Thymus (tissue), 14 donors: ENCODE measurements at places on chromosomes 4 and X.

DNA sequence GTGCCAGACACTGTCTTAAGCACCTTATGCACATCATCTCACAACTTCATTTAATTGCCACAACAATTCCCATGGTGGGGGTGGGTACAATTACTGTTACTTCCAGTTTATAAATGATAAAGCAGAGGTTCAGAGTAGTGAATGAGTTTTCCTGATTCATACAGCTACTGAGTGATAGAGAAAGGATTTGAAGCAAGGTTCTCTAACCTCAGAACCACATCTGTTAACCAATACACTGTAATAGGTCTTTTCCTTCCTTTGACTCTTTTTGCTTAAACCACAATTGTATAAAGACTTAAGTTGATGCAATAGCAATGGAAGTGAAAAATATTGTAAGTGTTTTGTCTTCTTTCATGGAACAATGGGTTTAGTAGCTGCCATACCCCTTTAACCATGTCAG lies 43.5 kb upstream of the PAK3 start:
- no peak for DNase-seq

DNA sequence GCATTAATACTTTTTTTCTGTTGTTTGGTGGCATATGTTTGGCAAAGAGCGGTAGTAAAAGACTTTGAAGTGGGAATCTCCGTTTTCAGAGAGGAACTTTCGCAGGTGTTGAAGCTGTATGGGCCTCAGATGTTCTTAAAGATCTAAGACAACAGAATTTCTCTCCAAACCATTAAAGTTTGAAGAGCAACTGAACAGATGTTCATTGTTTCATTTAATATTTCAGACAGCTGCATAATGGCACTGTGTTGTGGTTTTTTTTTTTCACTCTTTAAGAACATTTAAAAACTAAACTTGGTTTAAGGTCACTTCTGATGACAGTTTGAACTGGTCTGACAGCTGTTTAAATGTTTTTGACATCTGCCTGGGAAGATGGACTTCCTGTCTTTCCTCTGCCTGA lies 882.7 kb upstream of the PCDH10 start:
- DNase-seq: peak; percentile 81

- DNase-seq: no peak
Observed at GRCh38 chr4:135122457-135122856, 920.9 kb upstream of the PABPC4L start.

GRCh38 chr4:169626331-169627282 lies 6.2 kb downstream of the CLCN3 start:
- no peak for DNase-seq

GRCh38 chrX:13901354-13901753 lies 84.5 kb upstream of the GPM6B start:
- no peak for DNase-seq

DNA sequence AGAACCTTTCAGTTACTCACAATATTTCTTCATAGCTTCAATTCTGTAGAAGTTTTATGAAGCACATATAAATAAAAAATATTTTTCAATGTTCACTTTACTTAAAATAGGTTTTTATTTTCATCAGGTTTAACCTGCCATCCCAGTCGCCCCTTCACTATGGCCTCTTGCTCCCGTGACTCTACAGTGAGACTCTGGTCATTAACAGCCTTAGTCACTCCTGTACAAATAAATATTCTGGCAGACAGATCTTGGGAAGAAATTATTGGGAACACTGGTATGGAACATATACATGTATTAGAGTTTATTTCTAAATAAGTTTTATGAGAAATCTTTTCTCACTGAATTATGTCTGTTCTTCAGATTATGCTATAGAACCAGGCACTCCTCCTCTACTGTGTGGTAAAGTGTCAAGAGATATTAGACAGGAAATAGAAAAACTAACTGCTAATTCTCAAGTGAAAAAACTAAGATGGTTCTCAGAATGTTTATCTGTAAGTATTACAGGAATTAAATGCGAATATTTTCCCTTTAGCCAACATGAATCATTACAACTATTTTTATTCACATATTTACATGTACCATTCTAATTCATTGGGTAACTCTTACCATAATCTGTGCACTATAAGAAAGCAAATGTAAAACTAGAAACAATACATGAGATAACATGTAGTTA lies 45.6 kb downstream of the SPATA4 start:
- DNase-seq: no peak

- no peak for DNase-seq
Observed at GRCh38 chr4:38510201-38510600, 153.8 kb upstream of the KLF3 start.

GRCh38 chr4:128917781-128918180 lies 108.3 kb downstream of the JADE1 start:
- DNase-seq: no peak

- DNase-seq: no peak
Observed at GRCh38 chrX:150291014-150291413, 72.1 kb upstream of the MAMLD1 start.

DNA sequence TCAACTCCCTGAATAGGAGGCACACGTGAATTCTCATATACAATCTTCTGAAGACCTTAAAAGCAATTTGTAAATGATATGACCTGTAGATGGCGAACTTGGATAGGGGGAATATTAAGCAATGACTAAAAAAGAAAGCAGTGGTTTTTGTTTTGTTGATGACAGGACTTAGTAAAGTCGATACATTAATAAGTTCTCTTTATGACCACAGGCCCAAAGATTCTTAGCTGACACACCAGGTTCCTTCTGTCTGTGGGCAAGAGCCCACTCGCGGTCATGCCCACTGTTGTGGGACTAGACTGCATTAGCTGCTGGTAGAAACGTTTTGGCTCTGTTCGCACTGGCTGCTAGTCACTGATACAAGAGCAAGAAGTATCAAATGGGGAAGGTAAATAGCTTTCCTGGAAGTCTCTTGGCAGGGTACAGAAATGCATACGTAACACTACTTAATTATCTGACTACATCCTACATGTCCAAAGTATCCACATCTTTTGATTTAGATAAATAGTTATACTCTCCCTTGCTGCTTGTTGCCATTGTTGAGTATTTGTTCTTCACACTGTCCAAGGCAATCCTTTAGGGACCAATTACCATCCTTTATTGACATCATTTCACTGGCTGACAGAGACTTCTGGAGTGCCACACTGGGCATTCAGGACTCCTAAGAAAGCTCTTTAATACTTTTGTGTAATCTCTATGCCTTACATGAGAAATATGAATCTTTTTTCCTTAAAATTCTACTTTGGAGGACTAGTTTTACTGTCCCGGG lies 31.0 kb downstream of the ALPK1 start:
- peak; percentile 17 for DNase-seq

- no peak for DNase-seq
Observed at GRCh38 chr4:52869196-52869595, 7.1 kb downstream of the RASL11B start.

DNA sequence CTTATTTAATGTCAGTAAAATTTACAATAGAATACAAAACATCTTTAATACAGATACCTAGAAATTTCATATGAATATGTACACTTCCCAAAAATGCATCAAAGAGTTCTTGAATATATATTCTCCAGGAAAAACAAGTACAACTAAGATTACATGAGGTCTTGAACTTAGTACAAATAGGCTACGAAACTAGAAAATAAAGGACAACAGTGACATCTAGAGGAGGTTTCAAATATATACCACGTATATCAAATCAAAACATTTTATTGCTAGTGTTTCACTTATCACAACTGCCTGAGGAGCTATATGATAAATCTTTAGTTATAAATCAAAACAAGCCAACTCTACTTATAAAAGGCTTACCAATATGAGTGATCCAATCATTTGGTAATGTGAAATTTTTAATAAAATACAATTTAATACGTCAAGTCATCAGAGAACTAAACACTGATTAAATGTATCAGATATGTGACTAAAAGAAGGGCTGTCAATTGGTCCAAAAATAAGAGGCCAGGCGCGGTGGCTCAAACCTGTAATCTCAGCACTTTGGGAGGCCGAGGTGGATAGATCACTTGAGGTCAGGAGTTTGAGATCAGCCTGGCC lies 36.6 kb downstream of the ANAPC10 start:
- peak; percentile 34 for DNase-seq

- no peak for DNase-seq
Observed at GRCh38 chr4:58936436-58936835, 1826.3 kb upstream of the IGFBP7 start.
